ENCODE measurements at places on chromosomes 7 and 10. TPM values are rescaled to one million over a fixed set of nuclear protein-coding genes. Genes with fewer than 3 reads are reported as not detected.

The GATA3 gene
- total RNA-seq = 17.6 TPM

The ADCY1 gene
- 1.2 TPM for total RNA-seq

The ZNF438 gene
- 2.2 TPM for total RNA-seq

The NEUROG3 gene
- not detected for total RNA-seq

The PRTFDC1 gene
- total RNA-seq = 10.6 TPM

GRCh38 chr10:78609976-78610375 is 458.8 kb upstream of the ZMIZ1 start:
- DNase-seq = no peak

DNA sequence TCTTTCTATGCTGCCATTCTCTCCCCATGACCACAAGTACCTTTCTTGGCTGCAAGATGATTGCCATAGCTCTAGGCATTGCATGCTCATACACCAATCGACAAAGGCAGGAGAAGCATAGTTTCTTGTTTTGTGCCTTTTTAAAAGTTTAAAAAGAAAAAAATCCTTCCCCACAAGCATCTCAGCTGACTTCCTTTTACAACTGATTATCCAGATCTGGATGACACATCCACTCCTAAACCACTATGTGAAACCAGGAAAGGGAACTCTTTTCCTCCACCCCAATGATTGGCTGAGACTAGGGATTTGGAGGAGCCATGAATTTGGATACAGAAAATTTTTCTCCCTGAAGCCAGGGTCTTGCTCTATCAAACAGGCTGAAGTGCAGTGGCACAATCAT is 14.5 kb upstream of the LRRC4 start:
- peak; percentile 54 for DNase-seq

- no peak for DNase-seq
Observed at GRCh38 chr10:3111621-3112163, 44.3 kb downstream of the PFKP start.

GRCh38 chr7:126718419-126718818 is 534.3 kb downstream of the GRM8 start:
- DNase-seq = no peak

DNA sequence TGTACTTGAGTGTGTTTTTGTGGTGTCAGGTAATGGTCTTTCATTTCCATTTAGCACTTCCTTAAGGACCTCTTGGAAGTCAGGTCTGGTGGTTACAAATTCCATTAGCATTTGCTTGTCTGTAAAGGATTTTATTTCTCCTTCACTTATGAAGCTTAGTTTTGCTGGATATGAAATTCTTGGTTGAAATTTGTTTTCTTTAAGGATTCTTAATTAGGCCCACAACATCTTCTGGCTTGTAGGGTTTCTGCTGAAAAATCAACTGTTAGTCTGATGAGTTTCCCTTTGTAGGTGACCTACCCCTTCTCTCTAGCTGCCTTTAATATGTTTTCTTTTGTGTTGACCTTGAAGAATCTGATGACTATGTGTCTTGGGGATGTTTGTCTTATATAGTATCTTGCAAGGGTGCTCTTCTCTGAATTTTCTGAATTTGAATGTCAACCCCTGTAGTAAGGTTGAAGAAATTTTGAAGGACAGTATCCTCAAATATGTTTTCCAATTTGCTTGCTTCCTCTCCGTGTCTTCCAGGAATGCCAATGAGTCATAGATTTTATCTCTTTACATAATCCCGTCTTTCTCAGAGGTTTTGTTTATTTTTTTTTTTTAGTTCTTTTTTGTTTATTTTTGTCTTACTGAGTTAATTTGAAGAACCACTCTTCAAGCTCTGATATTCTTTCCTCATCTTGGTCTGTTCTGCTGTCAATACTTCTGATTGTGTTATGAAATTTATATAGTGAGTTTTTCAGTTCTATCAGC is 70.2 kb downstream of the SLC39A12 start:
- no peak for DNase-seq

GRCh38 chr7:149869291-149869650 is 4.5 kb upstream of the ATP6V0E2 start:
- DNase-seq = no peak

DNA sequence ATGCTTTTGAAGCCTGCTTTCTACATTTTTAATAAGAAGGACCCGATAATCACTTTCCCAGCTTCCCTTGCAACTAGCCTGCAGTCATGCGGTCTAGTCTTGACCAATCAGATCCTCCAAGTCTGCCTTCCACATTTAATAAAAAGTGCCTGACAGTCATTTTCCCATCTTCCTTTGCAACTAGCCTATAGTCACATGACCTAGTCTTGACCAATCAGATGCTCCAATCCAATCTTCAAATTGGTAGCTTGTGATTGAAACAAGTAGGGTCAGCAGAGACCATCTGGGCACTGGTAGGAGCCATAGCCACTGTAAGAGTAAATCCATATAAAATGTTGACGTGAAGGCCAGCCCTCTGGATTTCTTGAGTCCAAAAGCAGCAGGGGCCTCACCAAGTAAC is 80.0 kb downstream of the NPTX2 start:
- no peak for DNase-seq

- DNase-seq = peak; percentile 32
Observed at GRCh38 chr10:76115471-76116155, 684.2 kb downstream of the LRMDA start.

DNA sequence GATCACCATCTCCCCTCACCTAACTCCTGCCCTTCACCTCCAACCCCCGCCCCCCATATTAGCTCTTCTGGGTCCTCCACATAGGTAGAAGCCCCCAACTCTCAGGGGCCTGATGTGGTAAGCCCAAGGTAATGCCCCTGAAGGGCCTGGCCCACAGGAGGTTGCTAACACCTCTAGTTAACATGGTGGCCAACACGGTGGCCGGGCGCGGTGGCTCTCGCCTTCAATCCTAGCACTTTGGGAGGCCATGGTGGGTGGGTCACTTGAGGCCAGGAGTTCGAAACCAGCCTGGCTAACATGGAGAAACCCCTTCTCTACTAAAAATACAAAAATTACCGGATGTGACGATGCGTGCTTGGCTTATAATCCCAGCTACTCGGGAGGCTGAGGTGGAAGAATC is 954 bp upstream of the MLXIPL start:
- no peak for DNase-seq

DNA sequence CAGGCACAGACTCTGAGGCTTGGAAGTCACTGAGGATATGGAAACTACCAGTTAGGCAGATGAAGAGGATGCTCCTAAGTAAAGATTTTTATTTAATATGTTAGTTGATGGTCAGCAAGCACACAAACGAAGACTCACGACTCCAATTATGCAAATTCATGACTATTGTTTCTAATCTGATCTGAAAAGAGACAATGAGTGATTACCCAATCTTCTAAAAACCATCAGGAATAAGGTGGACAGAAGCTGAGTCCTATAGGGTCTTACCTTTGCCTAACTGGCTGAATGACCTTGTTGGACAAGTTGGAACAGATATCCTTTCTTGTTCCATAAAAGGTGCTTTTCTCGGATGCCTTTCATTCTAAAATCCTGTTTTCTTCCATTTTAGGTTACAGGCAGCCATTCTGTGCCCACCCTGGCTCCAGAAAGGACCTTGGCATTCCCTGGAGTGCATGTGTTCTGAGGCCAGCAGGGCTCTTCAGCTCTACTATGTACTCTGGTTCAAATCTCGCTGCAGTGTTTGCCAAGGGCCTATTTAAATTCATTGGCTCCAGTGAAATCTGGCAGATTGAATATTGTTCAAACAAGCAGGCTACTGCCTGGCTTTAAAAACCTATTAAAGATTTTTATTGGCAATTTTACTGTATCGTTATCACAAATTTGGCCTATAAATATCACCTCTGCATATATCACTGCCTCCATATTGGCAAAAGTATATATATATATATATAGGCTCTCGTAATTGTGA is 77.5 kb downstream of the SLC25A13 start:
- DNase-seq = no peak

GRCh38 chr7:91276909-91277308 is 12.7 kb downstream of the FZD1 start:
- peak; percentile 6 for DNase-seq

DNA sequence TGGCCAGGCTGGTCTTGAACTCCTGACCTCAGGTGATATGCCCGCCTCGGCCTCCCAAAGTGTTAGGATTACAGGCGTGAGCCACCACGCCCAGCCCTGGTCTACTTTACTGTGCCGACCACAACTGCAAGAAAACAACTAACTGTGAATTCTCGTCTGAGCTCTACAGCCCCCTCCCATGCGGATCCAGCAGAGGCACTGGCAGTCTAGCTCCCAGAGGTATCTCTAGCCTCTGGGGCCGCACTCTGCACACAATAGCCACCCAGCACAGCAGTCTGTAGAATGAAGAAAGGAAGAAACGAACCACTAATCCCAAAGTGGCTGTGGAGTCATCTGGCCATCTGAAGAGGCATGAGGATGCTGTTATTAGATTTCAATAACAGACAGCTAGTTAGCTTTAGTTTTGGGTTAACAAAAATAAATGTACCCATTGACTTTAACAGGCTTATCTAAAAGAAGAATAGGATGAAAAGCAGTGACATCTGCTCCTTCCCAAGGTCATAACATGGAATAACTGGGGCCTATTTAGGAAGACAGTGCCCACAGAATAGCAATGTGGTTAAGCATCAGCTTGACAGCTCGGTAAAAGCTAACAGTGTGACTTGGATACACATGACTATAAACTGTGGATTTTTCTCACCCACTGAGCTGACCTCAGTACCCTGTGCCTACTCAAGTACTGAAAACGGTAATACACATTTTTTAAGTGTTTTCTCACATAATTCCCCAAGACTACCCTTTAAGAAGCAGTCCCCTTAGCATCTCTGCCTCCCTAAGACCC is 131.9 kb downstream of the TNS3 start:
- peak; percentile 83 for DNase-seq

DNA sequence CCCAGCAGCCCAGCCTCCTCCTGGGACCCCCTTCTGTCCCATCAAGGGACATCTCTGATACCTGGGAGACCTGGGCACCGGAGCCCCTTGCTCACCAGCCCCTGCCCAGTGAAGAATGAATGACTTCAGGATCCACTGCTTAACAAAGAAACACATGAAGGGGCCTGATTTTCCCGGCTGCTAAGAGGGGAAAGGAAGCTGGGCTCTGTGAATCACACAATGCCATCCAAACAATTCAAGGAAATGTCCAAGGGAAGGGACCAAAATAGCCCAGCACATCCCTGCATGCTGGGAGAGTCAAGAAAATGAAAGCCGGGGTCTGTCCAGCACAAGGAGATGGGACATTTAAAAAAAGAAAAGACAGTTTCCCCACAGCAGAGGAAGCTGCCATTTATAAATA is 128.7 kb upstream of the JCAD start:
- DNase-seq = no peak

DNA sequence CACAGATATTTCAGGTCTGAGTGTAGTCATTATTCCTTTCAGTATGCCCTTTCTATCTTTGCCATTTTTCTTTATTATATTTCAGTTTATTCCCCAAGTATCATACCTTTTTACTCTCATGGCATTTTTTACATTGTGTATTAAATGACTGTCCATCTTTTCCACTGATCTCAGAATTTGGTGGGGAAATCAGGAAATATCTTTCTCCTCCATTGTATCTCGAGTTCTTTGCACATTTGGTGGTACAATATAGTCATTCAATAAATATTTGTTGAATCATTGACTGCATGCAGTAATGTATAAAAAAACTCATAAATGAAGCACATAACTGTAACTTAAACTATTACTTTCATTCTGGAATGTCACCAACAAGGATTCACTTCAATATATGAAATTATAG is 354.7 kb downstream of the HGF start:
- DNase-seq = peak; percentile 44

- DNase-seq = no peak
Observed at GRCh38 chr7:65809259-65809981, 63.5 kb upstream of the VKORC1L1 start.

- DNase-seq = no peak
Observed at GRCh38 chr7:112137141-112138101, 68.8 kb downstream of the DOCK4 start.

Measured in astrocyte (in vitro differentiated cells and primary cell).